ENCODE measurements at places on chromosomes 13 and 19.

DNA sequence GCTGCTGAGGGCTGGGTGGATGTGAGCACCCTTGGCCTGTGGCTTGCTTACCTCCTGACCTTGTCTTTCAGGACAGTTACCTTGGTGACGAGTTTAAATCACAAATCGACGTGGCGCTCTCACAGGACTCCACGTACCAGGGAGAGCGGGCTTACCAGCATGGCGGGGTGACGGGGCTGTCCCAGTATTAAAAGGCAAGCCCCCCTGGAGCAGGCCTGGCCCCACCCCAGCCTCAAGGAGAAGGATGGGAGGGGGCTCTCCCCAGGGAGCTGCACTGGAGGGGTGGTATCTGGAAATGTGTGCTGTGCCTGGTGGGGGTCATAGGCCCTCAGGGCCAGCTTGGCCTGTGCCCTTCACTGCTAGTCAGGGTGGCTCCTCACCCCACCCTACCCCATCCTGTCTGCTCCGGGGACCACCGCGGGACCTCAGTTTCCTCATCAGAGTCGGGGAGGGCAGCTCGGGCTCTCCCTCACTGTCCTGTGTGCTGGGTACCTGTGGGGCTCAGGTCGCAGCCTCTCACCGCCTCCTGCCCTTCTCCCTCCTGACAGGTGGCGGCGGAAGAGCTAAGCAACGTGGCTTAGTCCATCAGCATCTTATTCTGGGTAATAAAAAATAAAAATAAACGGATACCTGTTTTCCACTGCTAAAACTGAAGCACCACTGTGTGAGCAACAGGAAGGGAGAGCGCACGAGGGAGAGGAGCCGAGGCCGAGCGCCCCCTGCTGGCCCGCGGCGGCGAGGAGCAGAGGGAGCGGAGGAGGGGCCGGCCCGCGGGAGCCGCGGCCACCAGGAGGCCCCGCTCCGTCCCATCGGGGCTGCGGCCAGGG lies 29.8 kb downstream of the CERS1 start:
- DNase-seq, result no peak

- DNase-seq, result no peak
These were observed 30.4 kb downstream of the ELAVL1 start for GRCh38 chr19:7975037-7975436.

GRCh38 chr19:45462174-45462573 lies 5.6 kb upstream of the FOSB start:
- no peak for DNase-seq

DNA sequence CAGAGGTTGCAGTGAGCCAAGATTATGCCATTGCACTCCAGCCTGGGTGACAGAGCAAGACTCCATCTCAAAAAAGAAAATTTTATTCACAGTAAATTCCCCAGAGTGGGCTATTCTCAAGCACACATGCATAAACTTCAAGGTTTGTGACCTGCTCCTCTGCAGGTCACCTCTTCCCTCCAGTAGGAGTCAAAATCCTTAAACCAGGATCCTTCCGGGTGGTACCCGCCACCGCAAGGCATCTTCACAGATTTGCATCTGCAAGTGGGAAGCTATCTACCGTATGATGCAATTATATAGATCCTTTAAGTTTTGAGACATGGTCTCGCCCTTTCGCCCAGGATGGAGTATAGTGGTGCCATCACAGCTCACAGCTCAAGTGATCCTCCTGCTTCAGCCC lies 3.0 kb upstream of the ECH1 start:
- no peak for DNase-seq

DNA sequence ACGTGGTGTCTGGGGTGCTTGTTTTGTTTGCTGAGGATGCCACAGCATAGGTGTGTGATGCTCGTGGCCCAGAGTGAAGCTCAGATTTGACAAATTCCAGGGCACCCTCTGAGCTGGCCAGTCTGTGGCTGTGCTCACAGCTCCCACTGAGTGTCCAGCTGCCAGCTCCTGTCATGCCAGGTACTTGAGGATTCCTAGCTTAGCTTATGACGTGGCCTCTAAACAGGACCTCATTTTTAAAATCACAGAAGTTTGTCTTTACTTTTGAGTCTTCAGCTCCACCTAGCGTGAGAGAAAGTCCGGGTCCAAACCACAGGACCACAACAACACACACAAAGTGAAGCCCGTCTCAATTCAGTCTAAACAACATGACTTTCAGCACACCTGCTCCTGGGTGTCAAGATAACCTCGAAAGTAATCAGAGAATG lies 117.3 kb downstream of the RAB20 start:
- no peak for DNase-seq

DNA sequence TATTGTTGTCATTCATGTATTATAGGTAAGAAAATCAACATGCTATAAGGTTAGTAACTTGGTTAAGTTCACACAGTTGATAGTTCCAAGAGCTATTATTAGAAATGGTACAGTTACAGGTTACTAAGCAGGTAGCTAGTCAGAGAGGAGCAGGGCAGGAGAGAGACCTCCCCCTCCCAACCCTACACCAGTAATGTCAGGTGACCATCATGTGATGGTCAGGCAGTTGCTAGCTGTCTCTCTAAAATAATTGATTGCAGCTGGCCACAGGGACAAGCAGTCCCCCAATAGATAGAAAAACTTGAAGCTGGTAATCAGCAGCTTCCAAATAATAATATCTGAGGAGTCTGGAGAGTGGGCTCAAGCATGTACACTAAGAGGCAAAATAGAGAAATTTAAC lies 14.6 kb downstream of the SLITRK1 start:
- DNase-seq, result no peak

DNA sequence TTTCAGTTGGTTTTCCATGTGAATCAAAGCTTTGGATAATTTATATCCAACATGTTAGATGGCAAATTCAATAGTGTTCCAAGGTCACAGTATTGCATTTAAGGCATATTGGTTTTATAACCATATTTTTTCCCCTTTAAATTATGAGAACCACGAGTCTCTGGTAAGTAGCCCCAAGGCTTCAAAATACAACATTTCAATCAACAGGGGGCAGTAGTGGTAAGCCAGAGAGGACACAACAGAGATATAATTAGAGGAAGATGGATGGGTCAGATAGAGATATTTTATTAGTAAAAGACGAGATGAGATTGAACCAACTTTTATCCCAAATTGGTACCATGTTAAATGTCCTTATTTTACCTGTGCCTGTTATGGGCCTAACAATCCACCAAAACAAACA lies 53.1 kb downstream of the KL start:
- no peak for DNase-seq

- no peak for DNase-seq
These were observed 80.7 kb upstream of the WASF3 start for GRCh38 chr13:26476782-26477142.

GRCh38 chr19:43464134-43464775 lies 1.2 kb downstream of the LYPD3 start:
- no peak for DNase-seq

DNA sequence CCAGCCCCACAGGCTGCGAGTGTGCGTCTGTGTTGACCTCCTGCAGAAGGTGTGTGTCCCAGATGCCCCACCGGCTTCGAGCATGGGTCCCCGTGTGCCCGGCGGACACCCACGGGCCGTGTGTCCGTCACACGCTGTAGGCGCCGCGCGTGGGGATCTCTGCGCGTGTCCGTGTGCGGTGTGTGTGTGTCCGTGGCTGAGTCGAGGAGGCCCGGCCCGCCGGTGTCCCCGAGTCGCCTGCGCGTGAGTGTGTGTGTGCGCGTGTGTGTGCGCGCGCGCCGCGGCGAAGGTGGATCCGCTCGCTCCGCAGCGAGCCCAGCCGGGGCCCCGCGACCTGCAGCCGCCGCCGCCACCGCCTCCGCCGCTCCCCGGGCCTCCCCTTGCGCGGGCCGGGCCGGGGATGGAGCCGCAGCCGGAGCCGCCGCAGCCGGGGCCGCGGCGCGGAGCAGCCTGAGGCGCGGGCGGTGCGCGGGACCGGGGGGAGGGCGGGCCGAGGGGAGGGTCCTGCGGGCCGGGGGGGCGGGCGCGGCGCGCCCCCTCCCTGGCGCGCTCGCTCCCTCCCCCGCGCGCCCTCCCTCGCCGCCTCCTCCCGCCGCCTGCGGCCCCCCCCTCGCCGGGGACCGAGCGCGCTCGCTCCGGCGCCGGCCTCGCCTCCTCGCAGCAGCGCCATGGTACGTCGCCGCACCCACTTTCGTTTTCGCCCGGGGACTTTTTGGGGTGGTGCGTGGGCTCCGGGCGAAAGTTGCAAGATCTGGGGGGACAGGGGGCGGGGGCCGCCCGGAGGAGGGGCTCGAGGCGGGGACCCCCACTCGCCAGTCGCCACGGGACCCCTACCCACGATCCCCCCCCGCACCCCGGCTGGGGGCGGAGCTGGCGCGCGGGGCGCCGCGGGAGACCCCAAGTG lies 7.1 kb upstream of the NFIC start:
- no peak for DNase-seq

DNA sequence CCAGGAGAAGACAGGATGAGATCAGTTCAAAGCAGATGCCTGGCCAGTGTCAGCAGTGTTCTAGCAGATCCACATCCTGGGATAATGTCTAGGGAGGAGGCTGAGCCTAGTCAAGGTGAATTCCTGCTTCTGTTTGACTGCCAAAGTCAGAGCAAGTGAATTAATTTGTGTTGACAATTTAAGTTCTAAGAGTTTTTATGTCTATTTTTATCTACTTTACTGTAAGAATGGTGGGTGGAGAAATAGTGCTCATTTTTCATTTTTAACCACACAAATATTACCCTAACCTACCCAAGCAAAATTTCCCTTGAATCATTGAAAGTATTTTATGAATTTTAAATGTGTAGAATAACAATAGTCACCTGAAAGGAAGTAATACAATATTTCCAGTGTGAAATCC lies 207.6 kb upstream of the SLC10A2 start:
- no peak for DNase-seq

DNA sequence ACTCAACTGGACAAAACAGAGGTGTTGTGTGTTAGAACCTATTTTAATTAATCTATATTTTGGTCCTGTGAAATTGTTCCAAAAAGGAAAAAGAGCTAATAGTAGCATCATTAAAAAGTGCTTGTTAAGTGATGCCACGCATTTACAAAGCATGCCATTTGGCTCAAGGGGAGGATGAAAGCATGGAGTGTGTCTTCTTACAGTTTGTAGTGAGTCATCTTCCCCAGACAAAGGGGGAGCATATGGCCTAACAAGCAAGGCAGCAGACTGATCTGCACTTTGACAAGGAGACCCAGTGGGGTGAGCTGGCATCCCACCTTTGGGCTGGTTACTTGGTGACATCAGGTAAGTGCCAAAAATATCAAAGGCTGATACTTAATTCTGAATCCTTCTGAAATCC lies 297.0 kb downstream of the FGF9 start:
- DNase-seq, result no peak

DNA sequence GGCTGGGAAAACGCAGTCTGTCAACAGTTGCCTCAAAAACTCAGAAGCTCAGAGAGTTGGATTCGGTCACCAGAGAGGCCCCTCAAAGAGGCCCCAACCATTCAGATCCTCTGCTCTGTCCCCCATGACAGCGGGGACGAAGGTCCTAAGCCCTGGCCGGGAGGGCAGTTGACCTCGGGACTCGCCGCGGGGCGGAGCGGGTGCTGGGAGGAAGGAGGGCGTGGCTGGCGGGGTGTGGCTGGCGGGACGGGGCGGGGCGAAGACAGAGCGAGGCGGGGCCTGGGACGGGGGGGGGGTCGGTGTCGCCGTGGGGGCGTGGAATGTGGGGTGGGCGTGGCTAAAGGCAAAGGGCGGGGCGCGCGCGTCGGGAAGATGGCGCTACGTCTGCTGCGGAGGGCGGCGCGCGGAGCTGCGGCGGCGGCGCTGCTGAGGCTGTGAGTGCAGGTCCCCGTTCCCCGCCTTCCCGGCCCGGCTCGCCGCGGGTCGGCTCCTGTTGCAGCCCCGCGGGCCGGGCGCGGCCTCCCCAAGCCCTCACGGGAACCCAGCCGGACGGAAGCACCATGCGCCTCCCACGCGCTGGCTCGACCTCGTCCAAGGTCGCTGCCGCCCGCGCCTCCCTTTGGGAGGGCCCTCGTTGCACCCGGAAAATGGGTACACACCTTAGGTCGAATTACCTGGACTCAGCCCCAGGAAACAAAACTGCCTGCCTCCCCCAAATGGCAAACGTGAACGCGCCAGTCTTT lies 105.2 kb downstream of the TM9SF2 start:
- DNase-seq, result peak; percentile 53

GRCh38 chr13:92175330-92175729 lies 776.9 kb downstream of the GPC5 start:
- DNase-seq, result peak; percentile 33

DNA sequence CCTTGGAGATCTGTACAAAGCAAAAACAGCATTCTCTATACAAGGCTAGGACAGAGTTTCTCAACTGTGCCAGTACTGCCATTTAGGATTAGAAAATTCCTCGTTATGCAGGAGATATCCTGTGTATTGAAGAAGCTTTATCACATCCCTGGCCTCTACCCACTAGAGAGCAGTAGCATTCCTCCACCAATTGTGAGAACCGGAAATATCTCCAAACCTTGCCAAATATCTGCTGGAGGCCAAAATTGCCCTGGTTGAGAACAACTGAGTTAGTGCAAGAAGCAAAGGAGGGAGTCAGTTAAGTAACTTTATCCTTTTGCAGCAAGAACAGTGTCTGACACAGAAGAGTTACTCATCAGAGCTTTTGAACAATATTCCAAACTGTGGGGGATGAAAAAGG lies 16.2 kb upstream of the FREM2 start:
- no peak for DNase-seq

GRCh38 chr13:26531742-26532141 lies 25.7 kb upstream of the WASF3 start:
- no peak for DNase-seq

DNA sequence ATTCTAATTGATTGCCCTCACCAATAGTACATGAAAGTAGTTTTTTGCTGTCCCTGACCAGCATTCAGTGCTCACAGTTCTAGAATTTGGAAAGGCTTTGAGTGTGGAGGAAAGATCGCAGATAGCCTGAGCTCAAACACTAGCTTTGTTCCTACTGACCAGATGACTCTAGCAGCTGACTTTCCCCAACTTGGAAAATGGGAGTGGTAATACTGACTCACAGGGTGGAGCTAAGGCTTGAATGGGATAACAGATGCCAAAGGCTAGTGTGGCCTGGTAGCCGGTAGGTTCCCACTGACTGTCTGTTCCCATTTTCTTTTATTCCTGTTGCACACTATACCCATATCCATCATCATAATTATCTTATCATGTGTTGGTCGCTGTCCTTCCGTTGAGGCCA lies 3.7 kb downstream of the ZSCAN22 start:
- DNase-seq, result no peak

Data from fibroblast of skin of left biceps (primary cell).